Smooth muscle cell of the brain vasculature (primary cell): ENCODE measurements at places on chromosomes 16 and 17.

GRCh38 chr17:45397796-45398195 lies 34.9 kb downstream of the ARHGAP27 start:
- DNase-seq = no peak

DNA sequence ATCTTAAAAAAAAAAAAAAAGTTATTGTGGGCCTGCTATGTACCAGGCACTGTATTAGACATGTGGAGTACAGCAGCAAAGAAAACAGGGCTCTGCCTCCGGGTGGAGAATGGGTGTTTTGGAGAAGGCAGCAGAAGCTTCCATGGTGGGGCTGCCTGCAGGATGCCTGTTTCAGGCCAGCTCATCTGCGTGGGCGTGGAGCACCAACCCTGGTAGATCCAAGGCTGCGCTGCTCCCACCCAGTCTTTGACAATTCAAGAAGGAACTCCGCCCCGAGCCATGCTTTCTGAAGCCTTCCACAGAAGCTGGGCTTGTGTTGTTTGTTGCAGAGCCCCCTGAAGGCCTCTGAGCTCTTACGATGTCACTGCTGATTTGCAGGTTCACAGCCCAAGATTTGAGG lies 23.2 kb upstream of the CACNG1 start:
- DNase-seq = no peak

GRCh38 chr16:9650284-9650683 lies 531.9 kb downstream of the GRIN2A start:
- DNase-seq = no peak

- no peak for DNase-seq
These were observed 452.4 kb upstream of the RBFOX1 start for GRCh38 chr16:6880263-6880662.

- DNase-seq = no peak
These were observed 1.3 kb downstream of the HIGD1B start for GRCh38 chr17:44848961-44849489.

DNA sequence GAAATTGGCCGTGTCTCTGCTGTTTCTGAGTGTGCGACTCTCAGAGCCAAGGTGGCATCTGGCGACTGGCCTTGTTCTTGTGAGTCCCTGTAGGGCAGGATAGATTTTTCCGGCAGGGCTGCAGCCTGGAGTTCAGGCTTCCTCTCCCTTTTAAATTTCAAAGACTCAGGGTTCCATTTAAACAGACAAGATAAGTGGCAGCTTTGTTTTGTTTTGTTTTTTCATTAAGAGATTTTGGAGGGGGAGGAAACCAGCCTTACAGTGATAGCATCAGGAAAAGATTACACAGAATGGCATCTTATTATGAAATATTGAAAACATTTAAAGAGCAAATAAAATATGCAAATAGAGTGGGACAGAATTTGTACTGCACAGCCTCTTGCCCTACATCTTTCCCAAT lies 151.3 kb downstream of the RPTOR start:
- DNase-seq = no peak

DNA sequence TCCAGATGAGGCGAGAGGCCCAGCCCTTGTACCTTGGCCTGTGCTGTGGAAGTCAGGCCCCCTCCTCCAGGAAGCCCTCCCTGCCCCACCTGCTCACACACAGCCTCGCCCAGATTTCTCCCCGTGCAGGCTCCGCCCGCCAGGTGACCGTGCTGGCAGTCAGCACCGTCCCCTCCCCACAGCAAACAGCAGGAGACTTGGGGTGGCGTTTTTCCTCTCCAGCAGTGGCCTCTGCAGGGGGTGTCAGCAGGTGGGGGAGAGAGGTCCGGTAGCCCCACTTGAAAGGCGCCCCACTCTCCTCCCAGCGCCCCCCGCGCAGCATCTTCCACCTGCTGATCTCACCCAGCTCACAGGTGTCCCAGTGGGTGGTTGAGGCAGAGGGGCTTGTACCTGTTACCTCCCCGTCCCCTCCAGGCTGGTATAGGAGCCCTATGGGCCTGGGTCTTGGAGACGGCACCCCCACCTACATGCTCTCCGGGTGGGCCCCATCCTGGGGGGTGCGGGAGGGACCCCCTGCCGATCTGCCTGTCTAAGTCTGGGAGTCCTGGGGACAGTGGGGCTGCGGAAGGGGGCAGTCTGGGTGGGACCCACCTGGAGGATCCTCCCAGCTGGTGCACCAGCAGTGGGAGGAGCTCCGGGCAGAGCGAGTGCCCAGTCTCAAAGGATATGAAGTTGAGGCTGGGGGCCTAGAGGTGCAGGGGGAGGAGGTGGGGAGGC lies 4.2 kb upstream of the C1QTNF8 start:
- DNase-seq = no peak

GRCh38 chr16:24847358-24847664 lies 1.5 kb downstream of the SLC5A11 start:
- DNase-seq = no peak
